ENCODE measurements at places on chromosomes 11 and 22. TPM values are rescaled to one million over a fixed set of nuclear protein-coding genes. Genes with fewer than 3 reads are reported as not detected.

DNA sequence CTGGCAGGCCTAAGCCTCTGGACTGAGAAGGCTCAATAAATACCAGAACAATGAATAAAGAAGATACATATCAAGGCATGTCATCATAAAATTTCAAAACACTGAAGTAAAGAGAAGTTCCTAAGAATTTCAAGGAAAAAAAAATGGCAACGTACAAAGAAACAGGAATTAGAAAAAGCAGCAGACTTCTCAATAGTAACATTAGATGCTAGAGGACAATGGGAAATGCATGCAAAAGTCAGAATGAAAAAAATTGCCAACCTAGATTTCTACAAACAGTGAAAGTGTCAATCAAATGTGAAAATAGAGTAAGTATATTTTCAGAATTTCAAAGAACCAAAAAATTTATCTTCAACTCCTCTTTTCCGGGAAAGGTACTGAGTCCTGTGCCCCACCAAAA is 125.0 kb downstream of the KCNC1 start:
- DNase-seq, result no peak

Gene TRIM29
- total RNA-seq, result not detected

GRCh38 chr22:47625013-47625385 is 862.5 kb downstream of the TBC1D22A start:
- peak; percentile 77 for DNase-seq

GRCh38 chr11:47154616-47155570 is 21.8 kb downstream of the ARFGAP2 start:
- no peak for DNase-seq

GRCh38 chr22:30889268-30889995 is 79.1 kb downstream of the MORC2 start:
- DNase-seq, result no peak

GRCh38 chr22:20514658-20515406 is 7.4 kb downstream of the MED15 start:
- DNase-seq, result no peak

DNA sequence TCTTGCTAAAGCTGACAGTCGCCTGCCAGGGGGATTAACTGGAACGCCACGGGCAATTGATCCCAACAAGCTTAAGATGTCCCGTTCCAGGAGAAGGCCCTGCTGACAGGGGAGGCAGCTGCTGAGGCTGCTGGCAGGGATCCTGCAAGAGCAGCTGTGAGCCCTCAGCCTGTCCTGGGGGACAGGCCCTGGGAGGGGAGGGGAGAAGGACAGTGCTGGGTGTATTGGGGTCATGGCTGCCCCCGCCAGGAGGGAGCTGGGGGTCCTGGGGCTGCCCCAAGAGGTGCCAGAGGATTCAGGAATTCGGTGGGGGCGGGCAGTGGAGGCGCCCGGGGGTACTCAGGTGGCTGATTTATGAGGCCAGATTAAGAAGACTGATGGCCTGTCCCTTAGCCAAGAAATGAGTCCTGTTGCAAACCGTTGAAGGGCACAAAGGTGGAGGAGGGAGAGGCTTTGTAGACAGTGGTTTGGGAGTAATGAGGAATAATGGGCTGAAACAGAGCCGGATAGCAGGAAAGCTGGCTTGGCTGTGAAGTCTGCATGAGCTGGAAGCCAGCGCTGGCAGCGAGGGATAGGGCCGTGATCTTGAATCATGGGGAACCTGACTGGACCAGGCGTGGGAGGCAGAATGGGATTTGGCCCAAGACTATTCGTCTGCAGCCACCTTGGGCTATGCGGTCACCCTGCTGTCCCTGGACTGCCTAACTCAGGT is 133.5 kb downstream of the CACNA1I start:
- no peak for DNase-seq

GRCh38 chr11:2287091-2287490 is 14.6 kb downstream of the C11orf21 start:
- peak; percentile 75 for DNase-seq

DNA sequence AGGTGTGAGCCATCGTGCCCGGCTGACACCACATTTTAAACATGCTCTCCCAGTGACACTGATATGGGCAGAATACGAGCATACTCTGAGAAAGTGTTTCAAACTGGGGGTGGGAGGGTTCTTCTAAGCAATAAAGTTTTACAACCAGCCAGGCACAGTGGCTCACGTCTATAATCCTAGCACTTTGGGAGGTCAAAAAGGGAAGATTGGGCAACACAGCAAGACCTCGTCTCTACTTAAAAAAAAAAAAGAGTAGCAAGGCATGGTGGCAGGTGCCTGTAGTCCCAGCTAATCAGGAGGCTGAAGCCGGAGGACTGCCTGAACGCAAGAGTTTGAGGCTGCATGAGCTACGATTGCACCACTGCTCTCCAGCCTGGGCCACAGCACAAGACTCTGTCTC is 2.2 kb downstream of the GANAB start:
- no peak for DNase-seq

Measured in osteocyte (in vitro differentiated cells).